NCI-H774 (cell line): ENCODE measurements at places on chromosomes 1 and 21.

DNA sequence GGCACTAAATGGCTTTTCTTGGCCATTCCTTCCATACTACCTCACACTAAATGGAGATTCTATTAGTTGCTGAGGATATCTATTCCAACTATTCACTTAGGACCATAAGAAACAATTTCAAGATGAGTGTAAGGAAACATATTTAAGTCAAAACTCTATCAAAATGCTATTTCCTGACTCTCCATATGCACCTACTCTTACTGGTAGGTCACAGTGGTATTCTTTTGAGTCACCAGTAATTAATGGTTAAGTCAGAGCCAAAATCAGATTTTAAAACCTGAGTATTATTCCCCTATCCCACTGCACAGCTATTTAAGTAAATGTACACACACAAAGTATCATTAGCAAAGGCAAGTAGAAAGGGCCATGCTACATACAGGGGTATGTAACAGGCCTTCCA, 50.3 kb downstream of the ARID4B start:
- no peak for DNase-seq

GRCh38 chr1:222911866-222912265, 97.0 kb downstream of the DISP1 start:
- DNase-seq, result no peak

DNA sequence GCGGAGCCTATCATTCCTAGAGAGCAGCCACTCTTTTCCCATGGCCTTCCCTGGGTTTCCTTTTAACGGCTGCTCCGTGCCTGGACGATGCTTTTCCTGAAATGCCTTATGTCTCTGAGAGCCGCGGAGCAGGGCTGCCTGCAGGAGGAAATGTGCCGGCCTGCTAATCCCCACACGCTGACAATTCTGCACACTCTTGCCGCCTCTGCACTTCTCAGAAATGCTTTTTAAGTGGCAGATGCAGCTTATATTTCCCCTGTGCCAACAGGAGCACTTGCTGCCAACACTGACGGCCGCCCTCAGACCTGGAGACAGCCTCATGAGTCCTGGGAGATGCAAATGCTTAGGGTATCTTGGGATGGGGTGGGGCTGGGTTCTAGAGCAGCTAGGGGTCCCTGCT, 253.2 kb downstream of the GRIK3 start:
- DNase-seq, result no peak

DNA sequence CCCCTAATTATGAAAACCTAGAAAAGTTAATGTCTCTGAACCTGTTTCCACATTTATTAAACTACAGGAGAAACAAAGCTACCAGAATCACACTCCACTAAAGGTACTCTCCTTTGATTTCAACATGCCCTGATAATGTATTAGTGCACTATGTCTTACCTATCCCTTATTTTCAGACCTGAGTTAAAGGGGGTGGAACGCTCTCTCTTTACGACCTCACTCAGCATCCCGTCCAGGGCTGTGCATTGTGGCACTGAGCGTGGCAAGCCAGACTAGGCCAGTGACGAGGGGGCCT, 678 bp downstream of the LSM10 start:
- DNase-seq, result no peak

DNA sequence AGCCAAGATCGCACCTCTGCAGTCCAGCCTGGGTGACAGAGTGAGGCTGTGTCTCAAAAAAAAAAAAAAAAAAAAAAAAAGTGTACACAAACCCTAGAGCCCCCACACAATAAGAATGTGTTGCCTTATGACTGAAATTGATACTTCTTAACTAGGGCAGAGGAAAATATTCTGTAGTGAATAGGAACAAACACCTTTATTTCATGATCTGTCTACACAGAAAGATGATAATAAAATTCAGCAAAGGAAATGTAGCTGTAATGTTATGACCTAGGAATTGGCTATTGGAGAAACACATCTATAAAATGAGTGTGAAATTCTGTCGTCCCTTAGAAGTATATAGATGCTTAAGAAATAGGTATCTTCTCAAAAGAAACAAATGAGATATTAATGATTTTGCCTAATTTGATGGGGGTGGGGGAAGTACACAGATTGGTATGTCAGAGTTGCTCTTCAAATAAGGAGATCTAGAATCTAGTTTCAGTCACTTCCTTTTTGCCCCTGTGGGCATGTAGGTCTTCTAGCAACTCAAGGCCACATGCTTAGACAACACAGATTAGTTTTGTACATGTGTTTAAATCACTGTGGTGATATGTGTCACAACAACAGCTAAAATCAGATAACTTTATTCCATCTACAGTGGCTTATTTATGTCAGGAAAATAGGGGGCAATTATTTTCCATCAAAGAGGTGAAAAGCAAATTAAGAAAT, 10.7 kb upstream of the GPR25 start:
- DNase-seq, result no peak

- DNase-seq, result no peak
These were observed 111.6 kb upstream of the IFFO2 start for GRCh38 chr1:19067912-19068638.

GRCh38 chr1:80929868-80930508, 870.7 kb upstream of the ADGRL2 start:
- no peak for DNase-seq

- DNase-seq, result no peak
These were observed 8.9 kb upstream of the C4BPB start for GRCh38 chr1:207079706-207080241.

DNA sequence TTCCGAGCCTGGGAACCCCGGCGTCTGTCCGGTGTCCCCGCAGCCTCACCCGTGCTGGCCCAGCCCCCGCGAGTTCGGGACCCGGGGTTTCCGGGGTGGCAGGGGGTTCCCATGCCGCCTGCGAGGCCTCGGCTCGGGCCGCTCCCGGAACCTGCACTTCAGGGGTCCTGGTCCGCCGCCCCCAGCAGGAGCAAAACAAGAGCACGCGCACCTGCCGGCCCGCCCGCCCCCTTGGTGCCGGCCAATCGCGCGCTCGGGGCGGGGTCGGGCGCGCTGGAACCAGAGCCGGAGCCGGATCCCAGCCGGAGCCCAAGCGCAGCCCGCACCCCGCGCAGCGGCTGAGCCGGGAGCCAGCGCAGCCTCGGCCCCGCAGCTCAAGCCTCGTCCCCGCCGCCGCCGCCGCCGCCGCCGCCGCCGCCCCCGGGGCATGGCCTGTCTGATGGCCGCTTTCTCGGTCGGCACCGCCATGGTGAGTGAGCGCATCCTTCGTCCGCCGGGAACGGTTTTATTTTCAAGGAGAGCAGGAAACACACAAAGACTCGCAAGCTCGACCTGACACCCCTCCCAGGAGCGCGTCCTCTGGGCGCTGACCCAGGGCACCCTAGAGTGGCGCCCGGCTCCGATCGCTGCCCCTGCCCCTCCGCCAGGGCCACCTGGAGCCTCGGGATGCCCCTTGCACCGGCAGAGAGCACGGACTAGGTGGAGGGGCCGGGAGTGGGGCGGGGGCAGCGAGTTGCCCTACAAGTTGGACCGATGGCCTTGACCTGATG, at the start of gene ABCG1:
Gene ABCG1, plus strand, starts transcription at position 305 of the 770 bp plus-strand sequence. Its CDS starts 123 bp downstream, at position 428.
- no peak for DNase-seq

GRCh38 chr1:245418077-245418476, 263.3 kb downstream of the KIF26B start:
- no peak for DNase-seq

DNA sequence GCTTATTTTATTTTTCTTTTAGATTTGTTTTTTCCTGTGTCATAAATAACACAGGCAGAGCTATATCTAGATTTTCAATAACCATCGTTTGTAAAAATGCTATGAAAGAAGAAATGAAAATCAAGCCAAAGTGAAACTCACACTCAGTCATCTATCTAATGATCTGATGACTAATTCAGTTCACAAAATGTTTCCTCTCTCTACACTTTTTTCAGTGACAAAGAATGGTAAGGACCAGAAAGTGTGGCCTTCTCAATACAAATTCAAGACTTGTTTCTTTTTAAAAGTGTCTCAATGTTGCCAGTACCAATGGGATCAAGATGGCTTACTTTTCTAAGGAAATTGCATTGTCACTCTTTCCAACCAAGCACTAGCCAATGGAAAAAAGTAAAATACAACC, 282.8 kb upstream of the PKN2 start:
- DNase-seq, result no peak
